AG09309 (cell line): ENCODE measurements at places on chromosomes 4 and X.

- DNase-seq: no peak
Observed at GRCh38 chr4:52904421-52904820, 42.3 kb downstream of the RASL11B start.

DNA sequence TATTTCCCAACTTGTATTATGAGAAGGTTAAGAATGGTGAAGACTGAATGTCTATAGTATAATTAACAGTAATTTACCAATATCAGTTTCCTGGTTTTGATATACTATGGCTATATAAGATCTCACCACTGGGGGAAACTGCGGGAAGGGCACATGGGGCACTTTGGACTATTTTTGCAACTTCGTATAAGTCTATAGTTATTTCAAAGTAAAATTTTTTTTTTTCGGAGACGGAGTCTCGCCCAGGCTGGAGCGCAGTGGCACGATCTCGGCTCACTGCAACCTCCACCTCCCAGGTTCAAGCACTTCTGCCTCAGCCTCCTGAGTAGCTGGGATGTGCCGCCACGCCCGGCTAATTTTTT, 46.1 kb downstream of the CXorf58 start:
- DNase-seq: no peak

GRCh38 chr4:184150102-184150839, 67.4 kb downstream of the ENPP6 start:
- no peak for DNase-seq

GRCh38 chr4:185783574-185783973, 28.4 kb downstream of the SORBS2 start:
- DNase-seq: no peak

GRCh38 chrX:154602226-154602625, 16.9 kb downstream of the CTAG1B start:
- no peak for DNase-seq

- DNase-seq: peak; percentile 67
Observed at GRCh38 chr4:47374477-47374876, 89.0 kb downstream of the COMMD8 start.

GRCh38 chr4:182429896-182430295, 186.7 kb downstream of the TENM3 start:
- DNase-seq: no peak

GRCh38 chrX:66676990-66677389, 38.1 kb upstream of the EDA2R start:
- DNase-seq: peak; percentile 60

GRCh38 chr4:139904406-139904805, 238.8 kb downstream of the MGST2 start:
- no peak for DNase-seq

DNA sequence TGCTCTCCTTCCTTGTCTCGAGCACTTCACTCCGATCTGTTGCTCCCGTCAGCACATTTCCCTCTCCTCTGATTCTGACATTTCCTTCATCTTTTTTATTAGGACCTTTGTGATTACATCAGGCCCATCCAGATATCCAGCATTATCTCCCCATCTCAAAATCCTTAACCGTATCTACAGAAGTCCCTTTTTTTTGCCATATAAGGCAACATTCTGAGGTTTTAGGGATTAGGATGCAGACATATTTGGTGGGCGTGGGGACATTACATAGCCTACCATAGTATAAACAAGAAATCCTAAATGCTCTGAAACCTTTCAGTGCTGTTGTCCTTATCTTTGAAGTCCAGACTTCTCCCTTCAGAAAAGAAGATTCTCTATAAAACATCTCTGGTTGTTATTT, 505.0 kb upstream of the PITX2 start:
- no peak for DNase-seq

DNA sequence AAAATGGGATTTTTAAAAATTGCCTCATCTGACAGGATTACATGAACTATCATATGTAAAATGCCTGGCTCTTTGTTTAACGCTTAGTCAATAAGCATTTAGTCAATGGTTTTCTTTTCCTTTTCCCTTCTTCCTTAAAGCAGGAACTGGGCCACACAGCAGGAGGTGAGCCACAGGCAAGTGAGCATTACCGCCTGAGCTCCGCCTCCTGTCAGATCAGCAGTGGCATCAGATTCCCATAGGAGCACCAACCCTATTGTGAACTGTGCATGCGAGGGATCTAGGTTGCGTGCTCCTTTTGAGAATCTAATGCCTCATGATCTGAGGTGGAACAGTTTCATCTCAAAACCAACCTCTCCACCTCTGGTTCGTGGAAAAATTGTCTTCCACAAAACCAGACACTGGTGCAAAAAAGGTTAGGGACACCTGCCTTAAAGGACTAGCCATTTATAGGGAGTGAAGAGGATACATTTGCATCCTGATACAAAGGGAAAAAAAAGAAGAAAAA, 306.1 kb downstream of the FBXW7 start:
- no peak for DNase-seq

DNA sequence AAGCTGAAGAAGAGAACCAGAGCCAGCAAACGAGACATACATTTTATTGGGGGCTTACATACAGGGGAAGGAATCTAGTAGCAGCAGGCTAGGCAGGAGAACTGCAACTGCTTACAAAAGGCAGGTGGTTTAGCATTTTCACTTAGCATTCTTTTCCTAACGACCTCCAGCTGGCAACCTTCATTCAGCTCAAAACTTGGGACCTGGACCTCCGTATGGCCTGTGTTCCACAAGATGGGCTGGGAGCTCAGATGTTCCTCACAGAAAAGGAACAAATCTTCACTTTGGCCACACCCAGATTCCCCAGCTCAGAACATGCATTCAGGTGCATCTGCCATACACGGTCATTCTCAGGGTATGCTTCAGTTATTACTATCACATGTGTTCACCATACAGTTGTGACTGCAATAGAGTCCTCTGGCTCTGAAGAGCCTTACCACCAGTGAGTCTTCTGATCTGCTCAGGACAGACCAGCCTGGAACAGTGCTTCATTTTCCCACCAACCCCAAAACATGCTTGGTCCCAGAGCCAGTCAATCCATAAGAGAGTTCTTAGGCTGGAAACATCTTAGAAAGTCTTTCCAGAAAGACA, 29.6 kb upstream of the AP1AR start:
- no peak for DNase-seq

DNA sequence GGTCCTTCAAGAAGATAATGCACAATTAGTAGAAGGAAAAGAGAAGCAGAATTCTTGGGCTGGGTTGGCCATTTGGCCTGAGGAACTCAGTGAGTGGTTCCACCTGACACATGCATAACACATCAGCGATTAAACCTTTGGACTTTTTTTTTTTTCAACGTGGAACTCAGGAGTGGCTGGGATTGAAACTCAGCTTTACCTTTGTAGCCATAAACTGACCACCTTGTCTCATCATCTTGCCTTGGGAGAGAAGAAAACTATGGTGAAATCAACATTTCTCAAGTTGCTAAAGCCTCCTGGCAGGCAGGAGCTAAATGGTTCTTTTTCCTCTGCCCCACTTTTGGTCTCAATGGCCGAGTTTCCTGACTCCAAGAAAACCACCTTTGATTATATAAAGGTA, 16.3 kb downstream of the PTTG2 start:
- no peak for DNase-seq

DNA sequence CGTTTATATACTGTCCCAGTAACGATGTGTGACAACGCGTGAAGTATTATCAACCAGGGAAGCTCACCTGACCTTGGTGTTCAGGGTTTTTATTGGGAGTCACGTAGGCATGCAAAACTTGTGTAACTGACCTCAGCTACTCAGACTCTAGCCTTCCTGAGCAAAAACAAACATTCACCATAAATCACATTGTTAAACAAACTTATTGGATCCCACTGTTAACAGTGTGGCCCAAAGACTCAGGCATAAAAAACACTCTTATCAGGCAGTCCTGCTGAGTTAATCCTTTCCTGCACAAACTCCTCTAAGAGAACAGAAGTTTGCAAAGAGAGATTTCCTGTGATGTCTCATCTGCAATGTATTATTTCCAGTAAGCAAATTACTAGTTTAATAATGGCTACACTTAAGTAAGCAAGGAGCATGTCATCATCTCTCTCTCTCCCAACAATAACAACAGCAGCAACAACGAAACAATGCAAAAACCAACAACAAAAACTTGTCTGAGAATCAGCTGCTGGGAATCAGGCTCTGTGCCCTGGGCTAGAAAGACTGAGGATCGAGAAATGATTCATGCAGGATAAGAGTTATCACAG, 12.0 kb downstream of the GAGE1 start:
- DNase-seq: no peak

DNA sequence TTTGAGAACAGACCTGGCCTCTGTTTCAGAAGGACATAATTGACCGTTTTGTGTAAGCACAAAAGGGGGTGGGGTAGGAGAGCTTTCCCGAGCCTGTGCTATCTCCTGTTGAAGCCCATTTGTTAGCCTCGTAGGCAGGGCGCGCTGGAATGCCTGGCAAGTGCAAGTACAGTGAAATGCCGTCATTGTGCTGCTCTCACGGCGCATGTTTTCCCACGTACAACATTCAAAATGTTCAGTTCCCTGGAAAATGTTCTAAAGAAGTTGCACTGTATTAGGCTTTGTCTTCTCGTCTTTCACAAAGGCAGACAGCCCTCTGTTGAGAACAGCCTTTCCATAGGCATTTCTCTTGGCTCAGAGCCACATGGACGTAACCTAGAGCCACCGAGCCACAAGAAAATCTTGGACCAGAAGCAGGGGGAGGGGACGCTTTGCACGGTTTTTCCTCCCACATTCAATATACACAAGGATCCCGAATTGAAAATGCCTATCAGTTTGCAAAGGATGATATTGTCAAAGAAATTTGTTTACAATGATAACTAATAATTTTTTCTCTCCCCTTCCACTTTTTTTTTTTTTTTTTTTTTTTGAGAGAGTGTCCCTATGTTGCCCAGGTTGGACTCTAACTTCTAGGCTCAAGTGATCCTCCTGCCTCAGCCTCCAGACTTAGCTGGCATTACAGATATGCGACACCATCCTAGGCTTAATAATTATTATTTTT, 54.6 kb upstream of the RAPGEF2 start:
- DNase-seq: no peak

- no peak for DNase-seq
Observed at GRCh38 chr4:1318488-1319213, 28.4 kb upstream of the UVSSA start.

DNA sequence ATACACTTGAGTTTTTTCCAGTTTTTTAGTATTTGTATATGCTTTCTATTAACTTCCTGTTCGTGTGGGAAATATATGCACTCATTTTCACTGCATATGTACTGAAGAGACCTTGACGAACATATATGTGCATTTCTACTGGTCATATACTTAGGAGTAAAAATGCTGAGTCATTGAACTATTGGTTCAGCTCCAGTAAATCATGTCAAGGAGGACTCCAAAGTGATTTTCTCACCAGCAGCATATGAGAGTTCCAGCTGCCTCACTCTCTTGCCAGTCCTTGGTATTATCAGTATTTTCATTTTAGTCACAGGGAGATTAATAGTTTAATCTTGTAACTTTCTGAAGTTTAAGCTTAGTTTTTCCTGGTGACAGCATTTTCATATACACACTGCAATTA, 2750.2 kb downstream of the ARAP2 start:
- DNase-seq: no peak

DNA sequence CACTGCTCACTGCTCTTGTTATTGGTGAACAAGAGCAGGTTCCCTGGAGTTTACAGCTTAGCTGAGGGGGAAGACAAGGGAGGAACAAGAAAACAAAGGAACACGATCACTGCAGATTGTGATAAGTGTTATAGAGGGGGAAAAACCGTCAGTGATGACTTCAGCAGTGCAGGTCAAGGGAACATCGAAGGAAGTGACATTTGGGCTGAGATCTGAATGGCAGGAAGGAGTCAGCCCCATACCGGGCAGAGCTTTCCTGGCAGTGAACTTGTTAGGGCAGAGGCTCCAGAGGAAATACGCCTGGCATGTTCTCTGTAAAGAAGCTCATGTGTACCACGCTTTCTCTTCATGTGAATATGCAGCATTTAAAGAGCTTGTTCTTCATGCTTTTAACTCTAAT, 78.1 kb downstream of the LDB2 start:
- DNase-seq: no peak

DNA sequence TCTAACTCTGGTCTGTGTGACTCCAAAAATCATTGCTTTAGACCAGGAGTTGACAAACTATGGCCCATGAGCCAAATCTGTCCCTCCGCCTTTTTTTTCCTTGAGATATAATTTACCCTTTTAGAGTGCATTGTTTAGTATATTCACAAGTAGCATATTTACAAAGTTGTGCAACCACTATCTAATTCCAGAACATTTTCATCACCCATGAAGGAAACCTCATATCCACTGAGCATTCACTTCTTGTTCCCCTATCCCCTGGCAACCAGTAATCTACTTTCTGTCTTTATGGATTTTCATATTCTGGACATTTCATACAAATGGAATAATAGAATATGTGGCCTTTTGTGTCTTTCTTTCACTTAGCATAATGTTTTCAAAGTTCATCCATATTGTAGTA, 67.4 kb upstream of the CITED1 start:
- no peak for DNase-seq

DNA sequence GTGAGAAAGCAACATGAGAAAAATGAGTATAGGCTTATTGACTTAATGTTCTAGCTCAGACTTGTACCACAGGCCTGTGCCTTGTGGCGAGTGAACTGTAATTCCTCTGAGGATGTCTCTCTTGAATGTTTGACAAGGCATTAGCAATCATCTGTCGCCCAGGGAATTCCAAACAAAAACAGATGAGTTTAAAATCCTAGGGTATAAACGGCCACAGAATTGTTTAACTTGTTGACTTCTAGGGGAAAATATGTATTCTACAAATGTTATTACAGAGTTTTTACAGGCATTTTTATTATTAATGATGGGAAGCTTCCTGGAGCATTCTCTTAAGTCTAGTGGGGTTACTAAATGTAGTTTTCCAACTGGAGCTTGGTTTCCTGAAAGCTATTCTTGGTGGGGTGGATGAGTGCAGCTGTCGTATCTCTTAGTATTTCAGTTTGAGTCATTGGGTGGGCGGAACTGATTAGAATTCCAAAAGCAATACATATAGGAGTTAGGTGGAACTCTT, 40.6 kb downstream of the ARHGAP10 start:
- no peak for DNase-seq

DNA sequence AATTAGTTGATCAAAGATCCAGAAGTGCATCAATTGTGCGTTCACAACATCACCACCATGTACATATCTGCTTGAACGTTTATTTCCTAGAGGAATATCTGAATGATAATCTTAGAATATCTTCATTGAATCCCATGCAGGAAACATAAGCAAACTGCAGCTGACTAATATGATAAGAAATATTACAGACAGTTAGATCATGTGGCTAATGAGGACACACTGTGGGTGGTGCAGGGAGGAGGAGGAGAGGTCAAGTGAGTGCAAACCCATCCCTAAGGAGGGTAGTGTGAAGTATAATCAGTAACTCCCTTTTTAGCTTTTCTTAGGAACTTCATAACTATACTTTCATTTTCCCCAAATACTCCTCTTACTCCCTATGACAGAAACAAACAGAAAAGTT, 58.3 kb upstream of the HPGD start:
- no peak for DNase-seq

GRCh38 chrX:108036298-108036973, 8.4 kb upstream of the VSIG1 start:
- no peak for DNase-seq

GRCh38 chr4:54737421-54737820, 79.7 kb downstream of the KIT start:
- no peak for DNase-seq

GRCh38 chr4:14178421-14178820, 550.9 kb upstream of the BOD1L1 start:
- no peak for DNase-seq
